Stimulated activated CD4-positive, alpha-beta T cell treated with anti-CD3 and anti-CD28 coated beads, Interleukin-2, amount 100 ng/mL, for 4 hours (primary cell): ENCODE measurements at places on chromosomes 2 and 18.
A peak's percentile ranks its signal among the peaks of the same experiment; 100 is the strongest.

DNA sequence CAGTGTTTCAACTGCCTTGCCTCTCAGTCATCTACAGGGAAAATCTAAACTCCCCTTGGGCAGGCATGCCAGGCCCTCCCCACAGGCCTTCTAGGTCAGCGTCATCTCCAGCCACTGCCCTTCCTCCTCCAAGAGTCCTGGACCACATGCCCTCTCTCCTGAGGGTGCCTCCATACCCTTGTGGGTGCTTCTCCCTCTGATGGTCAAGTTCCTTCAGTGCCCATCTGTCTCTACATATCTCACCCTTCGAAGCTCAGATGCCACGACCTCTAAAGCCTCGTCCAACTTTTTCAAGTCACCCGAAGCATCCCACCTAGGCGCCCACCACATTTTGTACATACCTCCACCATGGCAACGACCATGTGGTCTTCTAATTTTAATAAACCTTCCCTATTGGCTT, 22.6 kb upstream of the TMEM247 start:
- DNase-seq = no peak

GRCh38 chr2:238997684-238998083, 149.8 kb downstream of the TWIST2 start:
- no peak for DNase-seq

DNA sequence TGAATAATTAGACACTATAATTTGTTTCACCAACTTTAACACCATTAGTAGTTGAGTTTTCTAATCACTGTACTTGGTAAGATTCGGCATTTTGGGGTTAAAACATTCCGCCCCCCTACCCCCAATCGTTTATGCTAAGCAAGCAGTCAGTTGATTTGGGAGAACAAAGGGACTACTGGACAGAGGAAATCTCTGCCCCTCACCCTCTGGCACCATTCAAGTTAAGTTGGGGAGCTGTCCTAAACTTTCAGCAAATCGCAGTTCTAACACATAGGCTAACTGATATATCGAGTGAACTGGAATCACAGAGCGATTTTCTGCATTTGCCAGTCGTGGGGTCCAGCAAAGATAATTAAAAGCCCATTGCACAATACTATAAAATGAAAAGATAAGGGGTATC, 5.6 kb downstream of the KLF7 start:
- no peak for DNase-seq

DNA sequence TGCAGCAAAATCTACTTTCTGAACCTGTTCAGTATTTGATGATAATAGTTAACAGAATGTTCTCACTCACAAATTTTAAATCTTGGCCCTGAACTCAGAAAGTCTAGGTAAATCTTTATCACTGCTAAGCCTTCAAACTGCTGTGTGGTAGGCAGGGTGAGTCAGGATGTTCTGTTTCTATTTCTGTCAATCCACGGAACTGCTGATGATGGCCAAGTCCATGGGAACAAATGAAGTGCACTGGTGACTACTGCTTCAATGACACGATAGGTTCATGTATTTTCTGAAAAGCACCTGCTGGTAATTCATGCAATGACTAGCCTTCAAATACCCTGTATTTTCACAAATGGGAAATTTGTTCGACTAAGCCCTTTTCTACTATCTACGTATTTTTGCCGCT, 14.2 kb downstream of the NIFK start:
- DNase-seq = no peak

DNA sequence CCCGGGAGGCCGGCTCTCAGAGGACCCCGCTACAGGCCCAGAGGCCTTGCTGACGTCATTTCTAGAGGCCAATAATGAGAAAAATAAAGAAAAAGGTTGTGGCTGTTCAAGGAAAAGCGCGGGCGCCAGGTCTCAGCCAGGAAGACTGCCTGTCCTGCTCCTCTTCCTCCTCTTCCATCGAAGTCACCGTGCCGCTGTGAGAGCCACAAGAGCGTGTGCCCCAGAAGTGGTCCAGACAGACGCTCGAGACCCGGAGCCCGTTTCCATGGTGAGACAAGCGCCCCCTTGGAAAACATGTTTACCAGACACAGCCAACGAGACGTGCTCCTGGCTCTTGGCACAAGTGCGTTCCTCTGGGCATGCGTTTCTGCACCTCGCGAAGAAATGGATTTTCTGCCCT, 210.5 kb downstream of the HDAC4 start:
- DNase-seq = no peak

GRCh38 chr18:54444319-54444914, 86.7 kb downstream of the C18orf54 start:
- no peak for DNase-seq

GRCh38 chr18:31680831-31681568, 3.4 kb downstream of the B4GALT6 start:
- DNase-seq = no peak

DNA sequence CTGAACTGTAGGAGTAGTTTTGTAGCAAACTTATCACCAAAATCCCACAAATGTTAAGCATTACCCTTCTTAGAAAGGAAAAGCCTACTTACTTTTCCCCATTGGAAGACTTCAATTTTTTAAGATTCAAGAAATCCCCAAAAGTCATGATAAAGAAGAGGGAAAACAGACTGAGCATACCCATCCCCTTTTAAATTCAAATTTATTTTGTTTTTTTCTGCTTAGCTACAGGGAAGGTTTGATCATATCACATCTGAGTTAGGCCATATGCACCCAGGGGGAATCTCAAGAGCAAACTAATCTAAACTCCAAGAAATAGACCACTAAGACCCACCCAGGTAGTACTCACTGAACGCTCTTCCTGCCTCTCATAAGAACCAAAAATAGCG, 174.6 kb downstream of the TGIF1 start:
- DNase-seq = no peak

DNA sequence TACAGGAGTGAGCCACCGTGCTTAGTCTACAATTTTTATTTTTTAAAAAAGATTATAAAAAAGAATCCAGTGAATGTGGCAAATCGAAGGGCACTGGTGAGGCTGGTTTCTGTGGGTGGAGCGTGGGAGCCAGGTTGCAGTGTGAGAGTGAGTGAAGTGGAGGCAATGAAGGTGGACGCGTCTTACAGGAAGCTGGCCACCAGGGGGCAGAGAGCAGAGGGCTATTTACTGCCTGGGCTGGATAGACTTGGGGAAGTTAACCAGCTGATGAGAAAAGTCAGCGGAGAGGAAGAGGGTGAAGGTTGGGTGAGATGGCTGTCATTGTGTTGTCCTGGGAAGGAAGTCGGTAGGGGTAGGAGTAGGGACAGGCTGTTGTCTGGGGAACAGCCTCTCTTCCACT, 6.8 kb downstream of the SCTR start:
- peak; percentile 6 for DNase-seq

DNA sequence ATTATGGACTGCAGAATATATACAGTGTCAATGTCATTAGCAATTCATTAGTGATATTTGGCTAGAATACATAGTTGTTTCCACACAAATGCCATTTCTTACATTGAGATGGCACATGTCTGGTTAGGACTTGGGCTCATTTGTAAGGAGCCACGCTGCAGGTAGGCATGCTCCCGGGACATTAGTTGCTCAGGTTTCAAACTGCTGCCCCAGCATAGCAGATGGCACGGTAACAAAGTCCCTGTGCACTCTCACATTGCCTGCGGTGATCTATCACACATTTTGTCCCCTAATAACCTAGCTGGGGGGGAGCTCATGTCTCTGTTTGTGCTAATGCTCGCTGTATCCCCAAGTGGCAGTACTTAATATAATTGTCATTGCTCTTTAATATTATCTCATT, 185.1 kb downstream of the NEDD4L start:
- DNase-seq = no peak

- DNase-seq = no peak
These were observed 115.2 kb upstream of the EPAS1 start for GRCh38 chr2:46181789-46182530.

DNA sequence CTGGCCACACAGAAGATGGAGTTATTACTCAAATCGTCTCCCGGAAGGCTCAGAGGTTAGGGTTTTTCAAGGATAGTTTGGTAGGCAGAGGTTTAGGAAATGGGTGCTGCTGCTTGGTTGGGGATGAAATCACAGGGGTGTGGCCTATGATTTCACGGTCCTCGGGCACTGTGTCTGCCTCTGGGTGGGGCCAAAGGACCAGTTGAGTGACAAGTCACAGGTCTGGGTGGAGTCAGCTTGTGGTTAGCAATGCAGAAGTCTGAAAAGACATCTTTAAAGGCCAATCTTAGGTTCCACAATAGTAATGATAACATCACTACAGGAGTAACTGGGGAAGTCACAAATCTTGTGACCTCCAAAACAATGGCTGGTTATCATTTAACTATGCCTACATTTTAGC, 387.8 kb downstream of the ZNF521 start:
- DNase-seq = no peak

GRCh38 chr2:102186791-102187495, at the start of gene IL1RL2:
Gene IL1RL2, plus strand, starts transcription at chr2:102187023. Its CDS starts 845 bp downstream, at chr2:102187868.
- peak; percentile 35 for DNase-seq

DNA sequence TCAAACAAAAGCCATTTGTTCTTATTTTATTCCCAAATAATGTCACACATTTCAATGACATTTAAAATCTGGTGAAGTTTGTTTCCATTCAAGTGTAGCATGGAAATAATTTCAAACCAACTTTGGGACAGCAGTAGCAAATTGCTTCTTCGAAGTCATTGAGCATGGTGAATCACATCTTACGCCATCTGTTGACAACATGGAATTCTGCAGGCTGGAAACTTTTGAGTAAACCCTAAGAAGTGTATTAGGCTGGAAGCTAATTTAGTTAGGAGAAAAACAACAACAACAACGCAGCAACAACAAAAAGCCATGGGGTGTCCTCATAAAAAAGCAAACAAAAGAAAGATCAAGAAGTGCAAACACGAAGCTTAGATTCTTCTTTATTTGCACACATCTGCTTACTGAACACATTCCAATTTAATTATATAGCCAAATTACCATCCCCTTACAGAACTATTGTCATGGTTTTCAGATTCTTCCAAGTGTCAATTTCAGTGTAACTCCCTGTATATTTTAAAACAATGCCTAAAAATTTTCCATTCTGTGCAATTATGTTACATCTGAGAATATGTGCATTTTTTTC, 659.0 kb upstream of the CDH7 start:
- DNase-seq = no peak

DNA sequence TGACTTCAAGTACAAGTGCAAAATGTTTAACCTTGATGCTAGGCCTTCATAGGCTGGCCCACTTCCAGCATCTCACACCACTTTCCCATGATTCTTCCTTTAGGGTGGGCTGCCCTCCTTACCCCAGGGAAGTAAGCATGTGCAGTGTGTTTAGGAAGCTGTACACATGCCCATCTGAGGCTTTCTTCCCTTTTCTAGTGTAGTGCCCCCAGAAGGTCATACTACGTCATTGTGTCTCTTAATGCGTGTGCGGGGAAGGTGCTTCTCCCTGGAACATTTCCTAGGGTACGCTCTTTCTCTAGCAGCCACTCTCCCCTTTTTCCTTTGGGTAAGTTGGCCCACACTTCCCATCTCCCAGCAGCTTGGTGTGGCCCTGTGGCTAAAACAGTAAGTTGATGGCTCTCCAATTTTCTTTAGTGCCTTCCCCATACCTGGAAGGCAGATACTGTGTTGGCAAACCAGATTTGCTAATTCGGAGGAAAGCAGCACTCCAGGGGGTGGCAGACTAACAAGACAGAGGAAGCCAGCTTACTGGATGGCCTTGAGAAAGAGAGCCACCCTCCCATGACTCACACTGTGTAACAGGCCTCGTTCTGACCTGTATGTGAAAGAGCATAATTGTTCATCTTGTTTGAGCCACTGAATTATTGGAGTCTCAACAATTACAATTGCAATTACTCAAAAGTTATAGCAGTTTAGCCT, 1.1 kb upstream of the SULT6B1 start:
- DNase-seq = no peak

GRCh38 chr2:8196316-8196715, 485.5 kb upstream of the ID2 start:
- no peak for DNase-seq

- no peak for DNase-seq
These were observed 164.0 kb downstream of the TFCP2L1 start for GRCh38 chr2:121120991-121121390.

DNA sequence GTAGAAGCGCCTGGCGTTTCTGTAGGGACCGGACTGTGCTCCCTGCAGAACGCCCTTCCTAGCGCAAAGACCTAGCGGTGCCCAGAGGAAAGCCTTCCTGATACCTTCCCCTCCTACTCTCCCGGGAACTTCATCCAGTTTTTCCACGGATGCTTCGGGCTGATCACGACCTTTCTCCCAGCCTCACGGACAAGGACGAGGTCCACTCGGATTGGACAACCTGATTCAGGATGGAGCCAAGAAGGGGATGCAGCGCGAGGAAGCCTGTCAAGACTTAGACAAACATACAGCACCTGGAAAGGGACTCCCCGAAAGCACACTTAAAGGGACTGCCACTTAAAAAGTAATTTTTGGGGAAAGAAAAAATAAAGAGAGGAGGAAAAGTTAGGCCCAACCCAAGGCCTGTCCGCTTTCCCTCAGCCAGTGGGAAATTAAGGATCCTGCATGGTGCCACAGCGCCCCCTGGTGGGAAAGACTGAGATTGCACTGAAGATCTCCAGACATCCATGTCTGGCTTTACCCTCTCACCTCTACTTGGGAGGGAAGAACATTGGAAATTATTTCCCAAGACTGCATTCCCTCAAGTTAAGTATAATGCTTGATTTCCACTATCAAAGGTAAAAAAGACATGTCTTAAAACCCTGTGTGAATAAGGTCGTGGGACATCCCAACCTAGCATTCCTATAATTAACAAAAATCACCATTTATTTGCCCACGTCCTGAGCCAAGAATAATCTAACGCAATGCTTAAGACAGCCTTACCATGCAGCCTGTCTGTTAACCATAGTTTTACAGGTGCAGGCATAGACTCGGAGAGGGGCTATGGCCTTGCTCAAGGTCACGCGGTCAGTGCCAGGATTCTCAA, 13.4 kb upstream of the COPS8 start:
- DNase-seq = peak; percentile 49

DNA sequence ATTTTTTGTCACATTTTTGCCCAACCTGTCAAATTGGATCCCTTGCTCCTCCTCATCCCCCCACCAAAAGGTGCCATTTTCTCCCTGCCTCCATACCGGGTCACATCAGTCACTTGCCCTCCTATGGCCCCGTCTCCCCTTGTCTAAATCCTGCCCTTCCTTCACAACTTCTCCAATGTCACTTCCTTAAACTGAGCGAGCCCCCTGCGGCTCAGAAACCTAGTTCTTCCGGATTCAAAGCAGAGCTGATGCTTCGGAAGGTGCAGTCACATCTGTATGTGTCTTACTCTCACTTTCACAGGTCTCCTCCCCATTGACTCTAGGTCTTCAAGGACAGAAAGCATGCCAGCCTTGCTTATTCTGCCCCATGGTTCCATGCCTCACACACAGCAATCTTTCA, 22.1 kb downstream of the TNP1 start:
- no peak for DNase-seq

- DNase-seq = no peak
These were observed 107.8 kb downstream of the GFPT1 start for GRCh38 chr2:69279211-69279610.

GRCh38 chr2:207896525-207897285, 127.0 kb upstream of the FZD5 start:
- DNase-seq = no peak

DNA sequence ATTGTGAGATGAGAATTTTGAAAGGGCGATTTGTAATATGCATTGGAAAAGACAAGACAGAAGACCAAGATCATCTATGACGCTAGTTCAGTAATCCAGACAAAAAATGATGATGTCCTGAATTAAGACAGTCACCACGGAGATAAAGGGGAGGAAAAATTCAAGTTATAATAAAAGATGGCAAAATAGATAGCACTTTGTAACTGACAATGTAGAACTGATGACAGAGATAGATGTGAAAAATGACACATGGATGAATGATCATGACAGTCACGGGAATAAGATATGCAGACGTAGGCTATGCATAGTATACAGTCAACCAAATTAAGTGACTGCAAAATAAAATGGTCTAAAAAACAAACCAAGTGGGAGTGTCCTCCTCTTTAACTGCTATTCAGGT, 59.2 kb downstream of the SRBD1 start:
- no peak for DNase-seq
